Thoracic aorta (tissue), 2 donors: ENCODE measurements at places on chromosomes 4 and X. TPM values are rescaled to one million over a fixed set of nuclear protein-coding genes. Genes with fewer than 3 reads are reported as not detected.

DNA sequence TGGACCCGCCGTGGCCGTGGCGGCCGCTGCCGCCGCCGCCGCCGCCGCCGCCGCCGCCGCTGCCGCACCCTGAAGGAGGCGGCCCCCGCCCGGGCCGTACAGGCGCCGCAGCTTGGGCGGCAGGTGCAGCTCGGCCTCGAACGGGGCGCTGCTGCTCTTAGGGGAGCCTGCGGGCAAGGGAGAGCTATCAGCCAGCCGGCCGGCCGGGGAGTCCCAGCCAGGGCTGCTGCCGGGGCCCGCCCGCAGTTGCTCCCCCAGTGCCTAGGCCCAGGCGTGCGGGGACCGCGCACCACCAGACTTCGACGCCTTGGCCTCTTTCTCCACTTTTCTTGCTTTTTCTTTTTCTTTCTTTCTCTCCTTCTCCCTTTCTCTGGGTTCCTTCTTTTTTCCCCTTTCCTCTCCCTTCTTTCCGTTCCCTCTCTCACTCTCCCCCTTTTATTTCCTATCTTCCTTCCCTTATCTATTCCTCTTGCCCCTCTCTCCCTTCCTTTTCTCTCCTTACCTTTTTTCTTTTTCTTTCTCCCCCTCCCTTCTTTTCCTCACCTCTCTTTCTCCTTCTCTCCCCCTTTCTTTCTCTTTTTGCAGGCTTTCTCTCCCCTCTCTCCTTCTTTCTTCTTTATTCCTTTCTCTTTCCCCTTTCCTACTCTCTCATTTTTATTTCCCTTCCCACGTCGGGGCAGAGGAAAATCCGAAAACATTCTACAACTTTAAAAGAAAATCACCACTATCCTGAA is 2.0 kb downstream of the ARX start:
- H3K4me3 ChIP-seq = no peak overlapping the region
- no peaks in the 10 kb centered on the region for H3K36me3 ChIP-seq
- H3K4me1 ChIP-seq = peaks cover 3% of the 10 kb centered on the region
- no peak for DNase-seq
- no peak overlapping the region for H3K27ac ChIP-seq

GRCh38 chr4:140944199-140944515 is 188.0 kb upstream of the TBC1D9 start:
- H3K27me3 ChIP-seq = no peaks in the 10 kb centered on the region
- no peaks in the 10 kb centered on the region for H3K36me3 ChIP-seq
- H3K4me3 ChIP-seq = no peak overlapping the region
- peaks cover 28% of the 10 kb centered on the region for H3K4me1 ChIP-seq
- no peak for DNase-seq

GRCh38 chrX:30228526-30228925 is 1.9 kb upstream of the MAGEB3 start:
- H3K27ac ChIP-seq = no peak overlapping the region
- H3K4me3 ChIP-seq = no peak overlapping the region
- H3K36me3 ChIP-seq = no peaks in the 10 kb centered on the region
- H3K27me3 ChIP-seq = no peaks in the 10 kb centered on the region
- DNase-seq = no peak

DNA sequence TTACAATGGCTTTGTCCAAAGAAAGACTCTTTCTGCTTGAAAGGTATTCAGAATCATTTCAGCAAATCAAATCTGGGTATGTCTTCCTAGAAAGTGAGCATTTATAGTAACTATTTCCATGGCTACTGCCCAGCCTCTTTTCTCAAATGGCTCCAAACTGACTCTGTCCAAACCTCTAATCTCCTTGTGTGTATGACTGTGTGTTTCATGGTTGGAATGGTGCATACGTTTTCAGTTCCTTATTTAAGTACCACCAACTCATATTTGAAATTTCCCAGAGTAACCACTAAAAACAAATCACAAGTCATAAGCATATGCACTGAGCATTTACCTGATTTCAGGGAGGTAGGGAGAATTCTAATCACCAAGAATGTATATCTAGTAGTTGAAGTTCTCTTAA is 106.0 kb downstream of the TMEM144 start:
- no peak for DNase-seq
- H3K36me3 ChIP-seq = no peaks in the 10 kb centered on the region
- H3K4me3 ChIP-seq = no peak overlapping the region
- no peaks in the 10 kb centered on the region for H3K27me3 ChIP-seq
- H3K4me1 ChIP-seq = peaks cover 17% of the 10 kb centered on the region

- DNase-seq = peak; percentile 5
- no peaks in the 10 kb centered on the region for H3K27me3 ChIP-seq
- no peak overlapping the region for H3K4me3 ChIP-seq
- peaks cover 22% of the 10 kb centered on the region for H3K4me1 ChIP-seq
- peak overlapping the region; percentile 73 for H3K27ac ChIP-seq
- no peaks in the 10 kb centered on the region for H3K36me3 ChIP-seq
Measured at GRCh38 chrX:130174045-130174704, 2.4 kb downstream of the RAB33A start.

DNA sequence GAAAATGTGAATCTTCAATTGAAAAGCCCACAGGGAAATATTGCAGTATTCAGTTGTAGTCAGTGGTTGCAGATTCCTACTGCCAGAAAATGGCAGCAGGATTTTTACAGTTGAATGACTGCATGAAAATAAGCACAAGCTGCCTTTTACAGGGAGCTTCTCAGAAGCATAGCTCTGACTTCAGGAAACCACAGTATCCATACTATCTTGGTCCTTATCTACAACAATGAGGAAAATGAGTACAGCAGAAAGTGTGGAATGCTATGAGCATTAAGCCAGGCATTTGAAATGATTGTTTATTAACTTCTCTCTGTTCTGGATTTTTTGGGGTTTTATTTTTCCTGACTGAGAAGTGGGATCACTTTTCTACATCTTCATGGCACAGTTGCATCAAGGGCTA is 34.6 kb upstream of the PRRG1 start:
- H3K36me3 ChIP-seq = no peaks in the 10 kb centered on the region
- DNase-seq = no peak
- H3K27me3 ChIP-seq = no peaks in the 10 kb centered on the region

GRCh38 chr4:100838286-100838685 is 320.5 kb upstream of the EMCN start:
- H3K27ac ChIP-seq = no peak overlapping the region
- no peak for DNase-seq
- no peak overlapping the region for H3K4me3 ChIP-seq
- H3K27me3 ChIP-seq = no peaks in the 10 kb centered on the region

DNA sequence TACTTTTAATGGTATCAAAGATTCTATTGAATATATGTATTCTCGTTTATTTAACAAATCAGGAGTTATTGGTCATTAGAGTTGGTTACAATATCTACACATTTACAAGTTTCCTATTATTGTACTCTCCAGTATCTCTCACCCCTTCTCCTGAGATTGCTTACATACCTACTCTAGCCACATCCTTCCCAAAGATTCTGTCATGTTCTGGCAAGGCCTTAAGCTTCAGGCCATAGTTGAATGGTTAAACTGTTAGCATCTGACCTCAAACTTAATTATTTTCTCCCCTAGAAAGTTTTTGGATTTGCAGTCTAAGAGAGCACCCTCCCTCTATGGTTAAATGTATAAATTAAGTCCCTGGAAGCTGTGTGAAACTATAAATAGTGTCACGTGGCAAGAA is 784.2 kb downstream of the GLUD2 start:
- no peaks in the 10 kb centered on the region for H3K36me3 ChIP-seq
- no peak for DNase-seq
- no peak overlapping the region for H3K4me3 ChIP-seq
- H3K4me1 ChIP-seq = no peaks in the 10 kb centered on the region
- no peaks in the 10 kb centered on the region for H3K27me3 ChIP-seq

GRCh38 chr4:53688186-53688790 is 97.0 kb upstream of the LNX1 start:
- H3K36me3 ChIP-seq = no peaks in the 10 kb centered on the region
- H3K27ac ChIP-seq = peak overlapping the region; percentile 27
- H3K4me3 ChIP-seq = no peak overlapping the region
- no peaks in the 10 kb centered on the region for H3K27me3 ChIP-seq
- peaks cover 13% of the 10 kb centered on the region for H3K4me1 ChIP-seq
- DNase-seq = no peak

DNA sequence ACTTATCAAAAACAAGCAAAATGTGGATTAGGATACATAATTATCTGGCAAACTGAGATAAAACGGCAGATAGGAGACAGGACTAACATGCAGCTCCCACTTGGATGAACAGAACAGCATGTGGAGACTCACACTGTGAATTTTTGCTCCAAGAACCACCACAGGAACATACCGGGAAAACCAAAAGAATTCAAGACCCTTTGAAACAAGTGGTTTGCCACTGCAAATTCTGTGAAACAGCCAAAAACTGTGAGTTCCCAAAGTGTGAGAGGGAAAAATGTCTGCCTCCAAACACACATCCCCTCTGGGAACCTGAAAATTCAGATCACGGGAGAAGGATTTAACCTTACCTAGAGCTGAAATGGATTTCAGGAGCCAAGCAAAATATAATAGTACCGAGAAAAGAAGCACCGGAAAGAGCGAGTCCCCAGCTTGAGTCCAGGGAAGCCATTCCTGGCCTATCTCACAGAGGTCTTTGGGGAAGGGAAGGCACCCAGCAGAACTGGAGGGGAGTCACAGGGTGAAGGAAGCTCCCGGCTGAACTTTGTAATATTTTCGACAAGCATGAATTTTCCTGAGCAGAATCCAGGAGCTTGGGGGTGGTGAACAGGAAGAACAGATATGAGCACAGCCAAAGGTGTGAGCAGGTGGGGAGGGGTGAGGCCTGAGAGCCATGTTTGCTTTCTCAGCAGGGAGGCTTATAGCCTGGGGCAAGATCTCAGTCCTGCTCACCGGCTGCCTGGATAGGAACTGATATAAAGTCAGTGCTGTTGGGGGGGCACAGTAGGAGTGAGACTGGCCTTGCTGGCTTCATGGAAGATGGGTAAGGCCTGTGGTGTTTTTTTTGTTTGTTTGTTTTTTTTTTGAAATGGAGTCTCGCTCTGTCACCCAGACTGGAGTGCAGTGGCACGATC is 23.9 kb downstream of the MANBA start:
- H3K27me3 ChIP-seq = no peaks in the 10 kb centered on the region
- no peaks in the 10 kb centered on the region for H3K4me1 ChIP-seq
- H3K27ac ChIP-seq = no peak overlapping the region
- no peak for DNase-seq
- H3K36me3 ChIP-seq = no peaks in the 10 kb centered on the region

GRCh38 chrX:133923113-133923512 is 62.3 kb downstream of the GPC3 start:
- H3K36me3 ChIP-seq = no peaks in the 10 kb centered on the region
- no peaks in the 10 kb centered on the region for H3K4me1 ChIP-seq
- H3K27me3 ChIP-seq = no peaks in the 10 kb centered on the region
- DNase-seq = no peak
- no peak overlapping the region for H3K4me3 ChIP-seq

GRCh38 chrX:101263766-101264165 is 27.4 kb downstream of the TAF7L start:
- no peak overlapping the region for H3K27ac ChIP-seq
- H3K4me3 ChIP-seq = no peak overlapping the region
- H3K27me3 ChIP-seq = no peaks in the 10 kb centered on the region
- DNase-seq = no peak
- no peaks in the 10 kb centered on the region for H3K36me3 ChIP-seq
- H3K4me1 ChIP-seq = no peaks in the 10 kb centered on the region

DNA sequence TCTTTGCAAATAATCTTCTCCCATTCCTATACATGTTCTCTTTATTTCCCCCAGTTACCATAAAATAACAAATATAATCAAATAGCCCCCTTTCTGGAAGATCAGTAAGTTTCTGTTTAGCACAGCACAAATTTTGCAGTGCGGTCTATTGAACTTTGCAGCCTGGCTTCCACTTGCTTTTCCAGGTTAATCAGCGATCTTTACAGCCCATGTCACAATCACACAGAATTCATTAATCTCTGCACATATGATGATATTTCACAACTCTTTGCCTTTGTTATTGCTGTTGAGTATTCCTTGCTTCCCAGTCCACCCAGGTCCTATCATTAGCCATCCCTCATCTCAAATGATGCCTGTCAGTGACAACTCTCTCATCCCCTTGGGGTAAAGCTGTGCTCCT is 2358.0 kb downstream of the PCDH7 start:
- no peaks in the 10 kb centered on the region for H3K4me1 ChIP-seq
- H3K27ac ChIP-seq = no peak overlapping the region
- no peaks in the 10 kb centered on the region for H3K36me3 ChIP-seq
- no peak overlapping the region for H3K4me3 ChIP-seq

- no peaks in the 10 kb centered on the region for H3K4me1 ChIP-seq
- H3K36me3 ChIP-seq = no peaks in the 10 kb centered on the region
- no peak overlapping the region for H3K27ac ChIP-seq
- H3K4me3 ChIP-seq = no peak overlapping the region
- no peak for DNase-seq
- no peaks in the 10 kb centered on the region for H3K27me3 ChIP-seq
Measured at GRCh38 chrX:40539214-40540142, 41.3 kb upstream of the ATP6AP2 start.

- no peak for DNase-seq
- no peaks in the 10 kb centered on the region for H3K4me1 ChIP-seq
- H3K36me3 ChIP-seq = no peaks in the 10 kb centered on the region
- no peaks in the 10 kb centered on the region for H3K27me3 ChIP-seq
- H3K27ac ChIP-seq = no peak overlapping the region
Measured at GRCh38 chr4:97548943-97549583, 594.2 kb downstream of the STPG2 start.

DNA sequence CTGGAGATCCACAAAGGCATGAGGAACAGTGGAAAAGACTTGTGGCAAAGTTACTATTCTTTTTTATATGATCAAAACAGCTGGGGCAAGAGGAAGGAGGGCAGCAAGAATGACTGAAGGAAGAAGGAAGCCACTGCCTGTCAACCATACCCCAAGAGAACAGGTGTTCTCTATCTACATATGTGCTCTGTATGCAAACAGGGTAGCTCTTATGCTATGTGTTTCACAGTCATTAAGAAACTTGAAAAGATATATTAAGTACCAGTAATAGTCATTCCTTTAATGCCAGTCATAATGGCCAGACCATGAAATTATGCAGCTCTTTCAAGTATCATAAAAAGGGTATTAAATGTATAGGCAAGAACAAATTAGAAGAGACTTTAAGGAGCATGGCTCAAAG is 363.9 kb downstream of the KLHL13 start:
- H3K36me3 ChIP-seq = no peaks in the 10 kb centered on the region
- H3K4me1 ChIP-seq = no peaks in the 10 kb centered on the region

- H3K36me3 ChIP-seq = no peaks in the 10 kb centered on the region
- H3K27ac ChIP-seq = no peak overlapping the region
- peaks cover 24% of the 10 kb centered on the region for H3K4me1 ChIP-seq
- no peaks in the 10 kb centered on the region for H3K27me3 ChIP-seq
- no peak for DNase-seq
Measured at GRCh38 chr4:101155368-101155767, 192.0 kb downstream of the PPP3CA start.

DNA sequence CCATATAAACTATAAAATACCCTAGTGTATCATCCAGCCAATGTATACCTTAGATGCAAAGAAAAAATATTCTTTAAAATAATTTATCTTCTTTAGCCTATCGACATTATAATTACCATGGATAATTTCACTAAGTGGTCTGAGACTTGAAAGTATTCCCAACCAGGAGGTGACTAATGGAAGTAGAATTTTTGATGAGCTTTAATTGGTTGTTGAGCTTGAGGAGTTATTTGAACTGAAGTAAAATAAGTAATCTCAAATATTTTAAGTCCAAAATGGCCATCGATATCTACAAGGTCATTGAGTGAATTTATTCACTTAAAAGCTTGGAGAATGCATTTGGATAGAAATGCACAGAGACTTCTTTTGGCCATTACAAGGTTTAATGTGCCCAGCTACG is 436.2 kb downstream of the TLL1 start:
- no peaks in the 10 kb centered on the region for H3K4me1 ChIP-seq
- no peak overlapping the region for H3K4me3 ChIP-seq
- H3K27ac ChIP-seq = no peak overlapping the region
- H3K27me3 ChIP-seq = no peaks in the 10 kb centered on the region

UGT2B10 gene
- not detected for total RNA-seq

COL4A6 gene
- 2.2 TPM for total RNA-seq

NEUROG2 gene
- total RNA-seq = not detected

NCAPG gene
- total RNA-seq = not detected

FMR1NB gene
- not detected for total RNA-seq

SOD3 gene
- total RNA-seq = 549 TPM

PWWP3B gene
- not detected for total RNA-seq

MAGEC2 gene
- not detected for total RNA-seq
